ENCODE measurements at places on chromosomes 16 and 17.

DNA sequence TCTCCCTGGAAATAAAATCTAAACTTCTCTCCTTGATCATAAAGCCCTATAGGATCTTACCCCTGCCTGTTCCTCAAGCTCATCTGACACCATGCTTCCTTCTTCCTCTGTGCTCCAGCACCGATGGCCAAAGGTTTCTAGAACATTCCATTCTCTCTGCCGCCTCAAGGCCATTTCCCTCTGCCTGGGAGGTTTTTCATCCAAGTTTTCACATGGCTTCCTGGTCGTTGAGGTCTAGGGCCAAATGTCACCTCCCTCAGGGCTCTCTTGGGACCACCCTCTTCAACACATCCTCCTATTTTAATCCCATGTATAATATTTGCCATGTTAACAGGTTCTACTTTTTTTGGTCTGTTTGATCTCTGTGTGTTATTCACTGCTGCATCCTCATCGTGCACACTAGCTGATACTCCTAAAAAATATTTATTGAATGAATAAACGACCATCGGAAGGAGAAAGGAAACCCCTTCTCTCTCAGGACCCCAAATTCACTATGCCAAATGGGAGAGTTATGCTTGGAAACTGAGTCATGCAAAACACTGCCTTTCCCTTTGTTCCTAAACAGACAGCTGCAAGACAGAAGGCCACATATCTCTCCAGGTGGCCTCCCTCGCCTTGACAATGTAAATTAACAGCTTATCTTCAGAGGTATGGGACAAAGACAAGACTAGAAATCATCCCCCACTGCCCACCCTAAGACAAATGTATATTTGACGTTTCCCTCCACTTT is 78.5 kb downstream of the XYLT1 start:
- DNase-seq: no peak

- DNase-seq: no peak
These were observed 73.4 kb upstream of the TNRC6C start for GRCh38 chr17:77884967-77885641.

DNA sequence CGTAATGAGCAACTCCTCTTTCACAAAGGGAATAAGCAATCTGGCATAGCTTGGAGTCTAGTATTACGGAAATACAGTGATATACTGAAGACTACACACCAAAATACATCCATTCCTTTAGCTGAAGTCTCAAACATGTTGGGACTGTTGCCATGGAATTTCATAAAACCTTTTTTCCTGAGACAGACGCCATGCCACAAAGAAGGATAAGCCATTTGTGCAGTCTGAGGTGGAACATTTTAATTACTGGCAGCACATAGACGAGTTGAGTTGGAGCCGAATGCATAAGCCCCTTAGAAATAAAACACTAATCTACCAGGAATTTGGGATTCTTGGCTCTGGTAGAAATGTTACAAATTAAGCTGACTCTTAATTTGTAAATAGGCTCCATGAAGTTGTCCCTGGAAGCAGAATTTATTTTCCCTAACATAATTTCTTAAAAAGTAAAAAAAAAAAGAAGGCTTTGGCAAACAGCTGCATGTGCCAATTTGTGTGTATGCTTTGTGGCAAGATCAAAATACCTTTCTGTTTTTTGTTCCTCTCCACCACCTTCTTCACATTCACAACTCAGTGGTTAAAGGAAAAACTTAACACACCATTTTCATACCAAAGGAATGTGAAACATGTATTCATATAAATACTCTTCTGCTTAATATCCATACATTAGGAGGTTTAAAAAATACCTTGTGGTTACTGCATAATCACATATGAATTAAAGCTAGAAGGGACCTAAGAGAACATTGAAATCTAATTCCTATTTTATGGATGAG is 25.5 kb downstream of the GRB7 start:
- no peak for DNase-seq

DNA sequence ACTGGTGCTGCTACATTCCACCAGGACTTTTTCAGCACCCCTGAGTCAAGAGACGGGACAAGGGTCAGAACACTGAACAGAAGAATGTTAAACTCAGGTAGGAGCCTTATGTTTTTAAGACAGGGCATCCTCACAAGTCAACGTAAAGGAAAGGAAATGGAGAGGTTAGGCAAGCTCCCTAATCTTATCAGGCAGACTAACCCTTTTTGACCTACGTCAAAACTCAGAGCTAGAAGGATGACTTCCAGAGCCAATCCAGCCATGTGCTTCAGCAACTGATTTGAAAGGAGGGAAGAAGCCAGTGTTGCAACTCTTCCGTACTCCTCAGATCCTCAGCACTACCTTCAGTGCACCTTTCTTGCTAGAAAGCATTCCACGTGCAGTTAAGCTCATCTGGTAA is 46.8 kb downstream of the REXO5 start:
- DNase-seq: no peak

DNA sequence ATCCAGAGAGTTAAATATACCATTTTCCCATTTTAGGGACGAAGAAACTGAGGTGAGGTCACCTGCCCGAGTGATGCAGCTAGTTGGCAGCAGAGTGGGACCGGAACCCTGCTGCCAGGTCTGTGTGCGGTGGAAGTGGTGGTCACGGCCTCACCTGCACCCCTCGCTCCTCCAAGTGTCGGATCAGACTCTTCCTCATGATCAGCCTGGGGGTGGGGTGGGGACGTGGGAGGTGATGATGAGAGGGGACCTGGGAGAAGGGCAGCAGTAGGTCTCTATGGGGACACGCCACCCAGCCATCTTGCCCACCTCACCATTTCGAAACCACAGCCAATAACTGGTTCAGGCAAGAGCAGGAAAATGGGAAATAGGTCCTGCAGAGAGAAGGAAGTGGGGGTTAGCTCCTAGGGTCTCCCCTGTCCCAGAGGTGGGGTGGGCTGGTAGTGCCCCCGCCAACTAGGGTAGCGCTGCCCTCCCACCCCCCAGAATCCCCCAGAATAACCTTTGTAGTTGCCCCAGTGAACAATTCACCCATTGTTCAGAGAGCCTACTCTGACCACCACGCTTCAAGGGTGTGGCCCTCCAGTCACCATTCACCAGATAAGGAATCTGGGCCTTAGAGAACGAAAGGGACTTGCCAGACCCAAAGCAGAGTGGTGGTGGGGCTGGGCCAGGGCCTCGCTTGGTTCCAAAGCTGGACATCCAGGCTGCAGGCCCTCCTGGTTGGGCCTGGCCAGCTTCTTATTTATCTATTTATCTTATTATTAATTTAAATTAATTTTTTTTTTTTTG is 5.1 kb downstream of the GDPD3 start:
- no peak for DNase-seq

DNA sequence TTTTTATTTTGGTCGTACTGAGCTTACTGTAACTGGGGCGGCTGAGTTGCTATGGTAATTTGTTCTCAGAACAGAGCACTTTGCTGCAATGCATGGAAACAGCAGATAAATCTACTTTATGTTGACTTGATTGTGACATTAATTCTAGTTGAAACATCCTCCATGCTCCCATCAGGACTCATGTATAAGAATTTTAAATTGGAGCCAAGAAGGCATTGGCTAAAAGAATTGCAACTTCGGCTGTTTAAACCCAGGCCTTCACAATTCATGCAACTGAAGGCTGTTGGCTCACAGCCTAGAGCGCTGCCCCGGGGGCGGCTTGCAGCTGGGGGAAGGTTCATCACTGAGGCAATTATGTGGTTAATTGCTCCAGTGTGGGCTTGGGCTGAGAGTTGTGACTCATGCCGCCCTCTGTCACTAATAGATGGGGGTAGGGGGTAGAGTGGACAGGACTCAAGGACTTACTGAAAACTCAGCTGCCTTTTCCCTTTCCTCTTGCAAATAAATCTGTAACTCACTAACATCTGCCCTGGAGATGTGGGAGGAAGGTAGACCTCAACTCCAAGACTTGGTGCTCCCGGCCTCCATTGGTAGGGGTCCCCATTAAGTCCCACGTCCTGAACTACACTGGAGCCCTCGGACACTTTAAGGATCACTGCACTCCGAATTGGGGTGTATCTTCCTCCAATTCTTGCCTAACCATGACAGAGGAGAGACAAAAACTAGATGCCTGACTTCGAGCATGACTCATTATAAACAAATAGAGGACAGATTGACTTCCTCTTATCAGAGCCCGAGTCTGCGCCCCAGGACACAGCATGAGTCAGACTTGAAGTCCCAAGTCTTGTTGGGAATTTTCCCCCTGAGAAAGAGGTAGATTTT is 37.5 kb downstream of the ERCC4 start:
- no peak for DNase-seq

- DNase-seq: no peak
These were observed 46.1 kb downstream of the PRMT7 start for GRCh38 chr16:68356919-68357286.

GRCh38 chr17:54666559-54666958 is 234.1 kb upstream of the TOM1L1 start:
- no peak for DNase-seq

- DNase-seq: no peak
These were observed 83.4 kb upstream of the CHMP6 start for GRCh38 chr17:80908211-80908610.

DNA sequence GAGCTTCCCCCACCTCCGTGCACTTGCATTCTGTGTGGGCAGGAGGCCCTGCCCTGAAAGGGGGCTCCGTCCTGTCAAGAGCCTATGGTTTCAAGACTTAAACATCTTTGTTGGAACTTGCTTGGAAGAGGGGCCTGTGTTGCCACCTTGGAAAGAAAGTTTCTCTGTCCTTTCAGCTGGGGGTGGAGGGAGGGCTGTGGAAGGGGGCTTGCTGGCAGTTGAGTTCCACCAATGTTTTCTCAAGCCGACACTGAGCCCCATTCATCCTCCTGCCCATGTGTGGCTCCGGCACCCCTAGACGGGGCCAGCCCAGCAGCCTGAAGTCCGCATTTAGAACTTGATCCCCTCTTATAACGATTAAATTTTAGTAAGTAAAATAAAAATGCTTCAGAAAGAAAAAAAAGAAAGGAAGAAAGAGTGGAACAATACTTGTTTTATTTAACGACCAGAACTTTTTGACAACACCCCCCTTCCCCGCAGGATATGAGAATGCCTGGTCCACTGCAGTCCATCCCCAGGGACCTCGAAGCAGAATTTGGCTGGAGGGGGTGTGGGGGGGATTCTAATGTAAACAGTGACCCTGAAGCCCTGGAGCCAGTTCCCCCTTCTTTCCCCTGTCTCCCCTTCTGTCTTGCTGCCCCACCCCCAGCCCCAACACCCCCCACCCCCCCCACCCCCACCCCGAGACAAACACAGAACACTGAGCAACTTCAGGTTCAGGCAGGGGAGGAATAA is 26.9 kb upstream of the CLEC18A start:
- DNase-seq: no peak

DNA sequence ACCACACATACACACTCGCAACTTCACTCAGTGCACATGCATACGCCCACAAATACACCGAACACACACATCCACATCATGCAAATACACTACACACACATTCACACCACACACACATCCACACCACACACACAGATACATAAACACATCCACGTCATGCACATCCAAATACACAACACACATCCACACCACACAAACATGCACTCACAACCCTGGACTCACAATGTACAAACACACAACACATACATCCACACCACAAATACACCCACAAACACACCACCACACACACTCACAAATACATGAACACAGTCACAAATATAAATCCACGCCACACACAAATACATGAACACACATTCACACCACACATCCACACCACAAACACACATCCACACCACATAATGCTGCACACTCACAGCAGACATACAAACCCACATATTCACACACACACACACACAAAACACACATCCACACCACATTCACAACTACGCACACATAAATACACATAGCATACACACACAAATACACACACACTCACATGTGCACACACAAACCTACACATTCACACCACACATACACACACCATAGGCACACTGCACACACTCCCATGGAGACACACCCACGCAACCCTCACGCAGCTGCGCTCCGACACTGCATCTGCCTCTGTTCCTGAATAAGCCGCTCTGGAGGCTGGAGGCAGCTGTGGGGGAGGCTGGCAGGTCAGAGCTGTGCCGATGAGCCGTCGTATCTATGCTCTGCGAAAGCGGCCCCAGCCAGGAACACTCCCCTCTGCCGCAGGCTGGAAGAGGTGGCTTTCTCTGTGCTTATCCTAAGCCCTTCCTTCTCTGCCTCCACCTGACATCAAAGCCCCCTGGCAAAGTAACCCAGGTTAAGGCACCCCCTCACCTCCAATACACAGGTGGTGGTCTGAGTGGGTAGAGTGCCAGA is 141.8 kb downstream of the GRIN2A start:
- DNase-seq: no peak

- DNase-seq: no peak
These were observed 2.0 kb downstream of the P2RX1 start for GRCh38 chr17:3914312-3914670.

DNA sequence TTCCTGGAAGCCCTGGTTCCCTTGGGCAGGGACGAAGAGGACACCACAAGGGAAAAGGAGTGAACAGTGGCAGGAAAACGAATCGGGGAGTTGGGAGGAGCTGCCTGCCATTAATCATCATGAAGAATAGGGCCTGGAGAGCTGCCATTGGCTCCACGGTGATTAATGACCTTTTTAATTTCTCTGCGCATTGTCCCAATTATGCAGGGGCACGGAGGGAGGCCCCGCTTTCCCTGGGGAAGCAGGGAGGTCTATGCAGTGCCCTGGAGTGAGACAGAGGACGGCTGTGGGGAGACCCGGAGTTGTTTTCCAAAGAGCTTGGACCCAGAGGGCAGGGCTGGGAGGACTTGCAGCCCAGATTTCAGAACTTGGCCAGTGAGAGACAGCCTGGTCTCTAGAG is 338.9 kb upstream of the C16orf82 start:
- DNase-seq: no peak

GRCh38 chr17:18966831-18967624 is 15.1 kb downstream of the SLC5A10 start:
- no peak for DNase-seq

DNA sequence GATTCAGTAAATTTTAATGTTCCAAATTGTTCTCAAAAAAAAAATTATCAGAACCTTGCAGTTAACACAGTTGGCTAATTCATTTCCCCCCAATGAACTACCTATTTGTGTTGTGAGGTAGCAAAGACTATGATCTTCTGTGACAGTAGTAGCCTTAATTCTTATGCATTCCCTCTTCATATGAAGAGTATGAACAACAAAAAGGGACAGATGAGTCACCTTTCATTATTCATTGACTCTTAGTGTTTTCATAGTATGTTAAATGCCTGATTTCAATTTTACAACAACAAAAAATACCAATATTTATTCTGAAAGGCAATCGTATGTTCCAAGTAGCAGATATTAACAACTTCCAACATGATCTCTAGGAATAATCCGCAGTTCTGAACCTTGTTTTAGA is 3.6 kb upstream of the SLFN11 start:
- no peak for DNase-seq

- DNase-seq: no peak
These were observed 5.0 kb upstream of the NPRL3 start for GRCh38 chr16:143456-143855.

- DNase-seq: no peak
These were observed 9.9 kb upstream of the SOX9 start for GRCh38 chr17:72110942-72111318.

DNA sequence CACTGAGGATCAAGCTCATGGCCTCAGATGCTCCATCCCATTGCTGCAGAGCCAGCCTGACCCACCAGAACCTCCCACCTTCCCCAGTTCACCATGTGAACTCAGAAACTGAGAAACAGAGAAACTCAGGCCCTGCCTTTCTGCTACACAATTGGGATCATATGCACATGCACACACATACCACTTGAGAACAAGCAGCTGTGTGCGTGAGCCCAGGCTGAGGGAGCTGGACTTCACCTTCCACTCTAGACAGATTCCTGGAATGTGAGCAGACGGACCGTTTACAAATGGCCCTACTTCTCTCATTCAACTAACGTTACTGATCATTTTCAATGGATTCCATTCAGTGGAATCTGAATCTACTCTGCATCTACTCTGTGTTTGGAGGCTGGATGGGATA is 1.7 kb upstream of the SPEM2 start:
- DNase-seq: no peak

- DNase-seq: no peak
These were observed 515 bp upstream of the GOSR2 start for GRCh38 chr17:46922487-46922803.

All from stimulated activated CD4-positive, alpha-beta T cell treated with anti-CD3 and anti-CD28 coated beads, Interleukin-12 subunit alpha, Interleukin-12 subunit beta, amount 100 ng/mL, for 4 hours (primary cell).